Ovary (tissue), 10 donors: ENCODE measurements at places on chromosomes 13 and 19.

- no peak overlapping the region for H3K4me3 ChIP-seq
- H3K4me1 ChIP-seq: no peaks in the 10 kb centered on the region
- no peak for DNase-seq
- H3K36me3 ChIP-seq: no peaks in the 10 kb centered on the region
- H3K27me3 ChIP-seq: no peaks in the 10 kb centered on the region
These were observed 80.4 kb downstream of the MAP4K1 start for GRCh38 chr19:38537071-38537936.

GRCh38 chr13:27339299-27339698 is 68.7 kb downstream of the RASL11A start:
- H3K4me3 ChIP-seq: no peak overlapping the region
- no peaks in the 10 kb centered on the region for H3K36me3 ChIP-seq
- no peak overlapping the region for H3K27ac ChIP-seq
- H3K27me3 ChIP-seq: no peaks in the 10 kb centered on the region
- no peaks in the 10 kb centered on the region for H3K4me1 ChIP-seq

GRCh38 chr19:55134736-55135135 is 14.3 kb downstream of the TNNT1 start:
- no peaks in the 10 kb centered on the region for H3K27me3 ChIP-seq
- DNase-seq: no peak
- no peaks in the 10 kb centered on the region for H3K36me3 ChIP-seq

- DNase-seq: no peak
- H3K4me3 ChIP-seq: no peak overlapping the region
- no peaks in the 10 kb centered on the region for H3K27me3 ChIP-seq
- H3K36me3 ChIP-seq: no peaks in the 10 kb centered on the region
- H3K27ac ChIP-seq: no peak overlapping the region
These were observed 7.0 kb upstream of the CEACAM7 start for GRCh38 chr19:41694831-41695635.

GRCh38 chr19:5787409-5788182 is 3.0 kb upstream of the PRR22 start:
- no peaks in the 10 kb centered on the region for H3K27me3 ChIP-seq
- H3K36me3 ChIP-seq: peaks cover 2% of the 10 kb centered on the region
- H3K27ac ChIP-seq: no peak overlapping the region
- no peak for DNase-seq

DNA sequence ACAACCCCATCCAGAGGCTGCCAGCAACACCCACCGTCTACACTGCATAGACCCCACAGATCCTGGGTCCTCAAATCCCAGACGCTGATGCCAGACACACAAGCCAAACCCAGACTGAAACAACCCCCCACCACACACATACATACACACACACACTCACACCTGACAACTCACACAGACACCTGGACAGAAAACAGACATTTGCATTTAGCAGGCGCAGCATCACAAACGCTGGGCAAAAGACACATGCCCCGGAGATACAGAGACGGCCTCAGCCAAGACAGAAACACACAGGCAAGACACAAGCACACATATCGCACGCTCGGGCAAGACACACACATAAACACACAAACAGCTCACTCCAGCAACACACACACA is 1.3 kb downstream of the BBC3 start:
- no peak for DNase-seq
- no peaks in the 10 kb centered on the region for H3K36me3 ChIP-seq
- peak overlapping the region; percentile 96 for H3K27ac ChIP-seq
- peak overlapping the region; percentile 77 for H3K4me3 ChIP-seq
- H3K4me1 ChIP-seq: peaks cover 12% of the 10 kb centered on the region

GRCh38 chr13:28636677-28637317 is 22.1 kb upstream of the POMP start:
- H3K4me1 ChIP-seq: no peaks in the 10 kb centered on the region
- H3K27me3 ChIP-seq: no peaks in the 10 kb centered on the region
- H3K36me3 ChIP-seq: no peaks in the 10 kb centered on the region
- H3K4me3 ChIP-seq: no peak overlapping the region
- no peak for DNase-seq

- no peaks in the 10 kb centered on the region for H3K36me3 ChIP-seq
- H3K27me3 ChIP-seq: no peaks in the 10 kb centered on the region
- peak overlapping the region; percentile 94 for H3K4me3 ChIP-seq
- no peak for DNase-seq
- peaks cover 9% of the 10 kb centered on the region for H3K4me1 ChIP-seq
These were observed 717 bp downstream of the SPRYD7 start for GRCh38 chr13:49935171-49936074.

DNA sequence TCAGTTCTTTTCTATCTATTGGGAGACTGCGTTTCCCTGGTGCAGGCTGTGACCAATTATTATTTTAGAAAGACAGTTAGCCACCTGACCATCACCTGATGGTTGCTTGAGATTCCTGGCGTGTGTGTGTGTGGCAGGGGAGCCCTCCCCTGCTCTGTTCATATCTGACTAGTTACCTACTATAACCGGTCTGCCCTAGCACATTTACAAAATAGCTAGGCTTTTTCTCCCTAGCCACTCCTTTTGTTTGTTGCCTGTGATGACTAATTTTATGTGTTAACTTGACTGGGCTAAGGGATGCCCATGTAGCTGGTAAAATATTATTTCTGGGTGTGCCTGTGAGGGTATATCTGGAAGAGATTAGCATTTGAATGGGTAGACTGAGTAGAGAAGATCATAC is 76.9 kb downstream of the OLFM4 start:
- no peak for DNase-seq
- no peak overlapping the region for H3K27ac ChIP-seq
- no peaks in the 10 kb centered on the region for H3K27me3 ChIP-seq
- no peaks in the 10 kb centered on the region for H3K4me1 ChIP-seq
- no peaks in the 10 kb centered on the region for H3K36me3 ChIP-seq
